ENCODE measurements at places on chromosomes 2 and 18.
A peak's percentile ranks its signal among the peaks of the same experiment; 100 is the strongest.

DNA sequence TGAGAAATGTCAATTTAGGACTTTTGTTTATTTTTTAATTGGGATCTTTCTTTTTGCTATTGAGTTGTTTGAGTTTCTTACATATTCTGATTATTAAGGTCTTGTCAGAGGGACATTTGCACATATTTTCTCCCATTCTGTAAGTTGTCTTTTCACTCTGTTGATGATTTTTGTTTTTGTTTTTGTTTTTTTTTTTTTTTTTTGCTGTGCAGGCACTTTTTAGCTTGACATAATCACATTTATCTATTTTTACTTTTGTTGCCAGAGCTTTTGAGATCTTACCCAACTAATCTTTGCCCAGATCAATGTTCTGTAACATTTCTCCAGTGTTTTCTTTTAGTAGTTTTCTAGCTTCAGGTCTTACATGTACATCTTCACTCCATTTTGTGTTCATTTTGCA lies 166.6 kb downstream of the EPHA4 start:
- DNase-seq: no peak

GRCh38 chr2:99490623-99491461 lies 1.0 kb upstream of the REV1 start:
- no peak for DNase-seq

DNA sequence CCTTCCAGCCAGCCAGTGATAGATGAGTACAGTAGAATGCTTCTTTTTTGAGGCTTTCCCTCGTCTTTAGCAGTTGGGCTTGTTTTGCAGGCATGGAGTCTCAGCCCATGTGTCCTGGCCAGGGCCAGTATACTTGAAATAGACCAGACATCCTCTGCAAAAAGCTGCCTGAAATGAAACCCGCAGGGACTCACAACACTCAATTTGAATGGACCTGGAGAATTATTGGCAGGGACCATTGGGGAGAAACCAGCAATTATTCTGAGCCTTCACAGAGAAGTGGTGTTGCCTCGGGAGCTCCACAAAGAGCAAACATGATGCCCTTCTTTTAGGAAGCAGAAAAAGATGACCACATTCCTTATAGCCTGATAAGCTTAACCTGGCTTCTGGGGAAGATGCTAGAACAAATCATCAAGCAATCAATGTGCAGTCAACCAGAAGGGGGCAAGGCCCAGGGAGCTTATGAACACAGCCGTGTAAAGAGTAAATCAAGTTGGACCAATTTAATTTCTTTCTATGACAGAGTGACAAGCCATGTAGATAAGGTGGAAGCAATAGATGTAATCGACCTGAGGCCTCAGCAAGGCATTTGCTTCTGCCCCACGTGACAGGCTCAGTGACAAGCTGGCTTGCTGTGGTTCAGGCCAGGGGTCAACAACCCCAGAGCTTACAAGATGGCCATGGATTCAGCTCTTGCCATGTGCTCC lies 42.1 kb downstream of the BOD1L2 start:
- DNase-seq: no peak

GRCh38 chr2:101205521-101206479 lies 46.9 kb upstream of the CNOT11 start:
- peak; percentile 43 for DNase-seq

DNA sequence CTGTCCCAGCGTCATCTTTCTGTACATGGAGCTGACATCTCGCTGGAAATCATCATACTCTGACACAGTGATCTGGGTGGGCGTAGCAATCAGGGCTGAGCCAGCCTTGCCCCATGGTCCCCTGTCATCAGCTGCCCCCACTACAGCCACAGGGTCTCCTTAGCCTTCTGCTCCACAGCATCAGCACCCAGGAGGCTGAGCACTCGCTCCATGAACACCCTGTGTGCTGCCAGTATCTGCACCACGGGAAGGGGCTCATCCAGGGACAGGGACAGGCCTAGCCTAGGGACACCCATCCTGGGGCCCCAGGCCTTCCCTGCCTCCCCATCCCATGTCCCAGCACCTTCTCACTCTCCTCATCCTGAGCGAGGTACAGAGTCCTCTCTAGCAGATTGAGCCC lies 11.4 kb downstream of the ALPG start:
- DNase-seq: no peak

GRCh38 chr18:75219745-75220375 lies 9.3 kb downstream of the TSHZ1 start:
- DNase-seq: no peak

DNA sequence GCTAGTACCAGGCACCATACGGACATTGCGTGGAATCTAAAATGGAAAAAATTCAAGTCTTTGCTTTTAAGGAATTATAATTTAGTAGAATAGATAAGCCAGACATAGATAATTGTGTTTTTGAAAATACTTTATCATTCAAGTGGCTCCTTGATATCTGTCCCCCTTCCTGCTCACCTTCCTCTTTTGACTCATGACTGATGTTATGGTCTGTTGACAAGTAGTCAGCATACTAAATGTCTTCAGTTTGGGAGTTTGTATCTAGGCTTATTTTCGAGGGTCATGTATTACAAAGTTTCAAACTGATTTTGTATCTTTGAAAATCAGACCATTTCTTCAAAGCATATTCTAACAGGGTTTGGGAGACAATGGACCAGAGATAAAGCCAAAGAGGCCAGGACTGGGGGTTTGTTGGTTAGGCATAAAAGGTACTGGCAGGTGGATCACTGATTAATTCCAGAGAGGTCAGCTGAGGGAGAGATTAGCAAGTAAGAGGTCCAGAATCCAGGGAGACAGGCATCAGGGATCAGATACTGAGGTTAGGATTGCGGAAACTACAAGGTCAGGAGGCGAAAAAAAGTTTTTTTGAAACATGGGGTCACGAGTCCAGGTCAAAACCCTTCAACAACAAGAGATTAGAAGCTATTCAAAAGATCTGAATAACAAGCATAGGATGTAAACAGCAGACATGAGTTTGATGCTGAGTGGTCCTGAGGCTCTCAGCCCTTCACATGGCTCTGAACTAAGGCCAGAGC lies 31.5 kb upstream of the KLHL14 start:
- DNase-seq: no peak

- no peak for DNase-seq
These were observed 977.3 kb upstream of the ACVR2A start for GRCh38 chr2:146867477-146867986.

GRCh38 chr18:6044773-6045172 lies 149.5 kb upstream of the TMEM200C start:
- no peak for DNase-seq

GRCh38 chr2:16319551-16320121 lies 346.0 kb downstream of the CYRIA start:
- no peak for DNase-seq

GRCh38 chr2:19484736-19485135 lies 126.3 kb upstream of the OSR1 start:
- no peak for DNase-seq

- DNase-seq: no peak
These were observed 47.1 kb upstream of the CELF4 start for GRCh38 chr18:37612524-37613252.

DNA sequence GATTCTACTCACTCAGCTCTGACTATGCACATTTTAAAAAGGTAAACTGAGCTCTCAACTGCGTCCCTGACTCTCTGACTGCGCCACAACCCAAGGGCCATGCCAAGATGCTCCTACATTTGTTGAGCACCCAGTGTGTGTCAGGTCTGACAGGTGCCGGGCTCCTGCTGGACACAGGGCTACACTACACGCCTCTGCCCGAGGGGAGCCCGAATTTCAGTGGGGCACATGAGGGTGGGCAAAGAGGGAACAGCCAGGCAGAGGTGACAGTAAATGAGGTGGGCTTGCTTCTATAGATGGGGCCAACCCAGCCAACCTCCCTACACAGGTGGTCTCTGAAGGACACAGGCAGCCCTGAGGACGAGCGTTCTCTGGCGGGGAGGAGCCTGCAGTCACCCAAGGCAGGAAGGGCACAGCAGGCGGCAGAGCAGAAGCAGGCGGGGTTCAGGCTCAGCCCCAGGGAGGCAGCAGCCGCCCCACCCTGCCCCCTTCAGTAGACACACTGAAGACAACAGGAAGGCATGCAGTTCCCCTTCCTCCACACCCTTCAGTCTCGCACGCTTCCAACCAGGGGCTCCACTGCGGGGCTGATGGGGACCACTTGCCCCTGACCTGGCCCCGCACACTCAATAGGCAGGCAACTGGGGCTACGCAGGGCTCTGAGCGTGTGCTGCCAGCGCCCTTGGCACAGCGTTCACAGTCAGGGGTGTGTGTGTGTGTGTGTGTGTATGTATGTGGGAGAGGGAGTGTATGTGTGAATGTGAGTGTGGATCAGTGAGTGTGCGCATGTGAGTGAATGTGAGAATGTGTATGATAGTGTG lies 98.4 kb downstream of the UXS1 start:
- no peak for DNase-seq

DNA sequence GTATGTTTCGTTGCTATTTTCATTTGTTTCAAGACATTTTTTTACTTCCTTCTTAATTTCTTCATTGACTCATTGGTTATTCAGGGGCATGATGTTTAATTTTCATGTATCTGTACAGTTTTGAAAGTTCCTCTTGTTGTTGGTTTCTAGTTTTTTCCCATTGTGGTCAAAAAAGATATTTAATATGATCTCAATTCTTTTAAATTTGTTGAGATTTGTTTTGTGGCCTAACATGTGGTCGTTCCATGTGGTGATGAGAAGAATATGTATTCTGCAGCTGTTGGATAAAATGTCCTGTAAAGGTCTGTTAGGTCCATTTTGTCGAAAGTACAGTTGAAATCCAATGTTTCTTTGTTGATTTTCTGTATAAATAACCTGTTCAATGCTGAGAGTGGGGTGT lies 110.3 kb upstream of the MAP4K4 start:
- no peak for DNase-seq

DNA sequence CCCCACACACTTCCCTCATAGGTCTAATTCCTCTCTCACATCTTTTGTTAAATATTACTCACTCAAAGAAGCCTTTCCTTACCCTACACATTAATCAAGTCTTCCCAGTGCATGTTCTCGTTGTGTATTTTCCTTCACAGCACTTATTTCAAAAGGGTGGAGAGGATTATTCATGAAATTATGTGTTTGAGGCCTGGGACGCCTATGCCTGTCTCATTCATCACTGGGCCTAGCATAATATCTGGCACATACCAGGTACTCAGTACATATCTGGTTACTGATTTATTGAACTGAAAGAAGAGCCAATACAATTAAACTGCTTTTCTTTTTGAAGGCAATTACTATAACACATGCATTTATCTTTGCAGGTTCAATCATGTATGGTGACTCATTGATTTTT lies 15.1 kb upstream of the MALL start:
- no peak for DNase-seq

DNA sequence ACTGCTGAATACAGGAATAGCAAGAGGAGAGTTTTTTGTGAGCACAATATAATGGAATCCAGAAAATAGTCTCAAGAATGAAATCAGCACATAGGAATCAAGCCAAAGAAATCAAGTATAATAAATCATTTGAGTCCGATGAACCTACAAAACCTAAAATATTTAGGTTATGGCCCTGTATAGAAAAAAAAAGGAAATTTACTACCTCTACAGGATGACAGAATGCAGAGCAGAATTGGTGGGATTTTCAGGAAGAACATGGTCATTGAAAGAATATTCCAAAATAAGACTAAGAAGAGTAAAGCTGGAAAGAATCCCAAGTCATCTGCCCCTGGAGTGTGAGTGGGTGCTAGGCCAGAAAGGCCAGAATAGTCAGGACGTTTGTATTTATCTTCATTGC lies 1041.2 kb upstream of the CDH2 start:
- DNase-seq: no peak

GRCh38 chr2:186031229-186031628 lies 292.6 kb downstream of the FSIP2 start:
- no peak for DNase-seq

GRCh38 chr2:215557701-215558100 lies 121.8 kb upstream of the FN1 start:
- no peak for DNase-seq

- DNase-seq: no peak
These were observed 471.7 kb downstream of the THSD7B start for GRCh38 chr2:137237055-137237454.

DNA sequence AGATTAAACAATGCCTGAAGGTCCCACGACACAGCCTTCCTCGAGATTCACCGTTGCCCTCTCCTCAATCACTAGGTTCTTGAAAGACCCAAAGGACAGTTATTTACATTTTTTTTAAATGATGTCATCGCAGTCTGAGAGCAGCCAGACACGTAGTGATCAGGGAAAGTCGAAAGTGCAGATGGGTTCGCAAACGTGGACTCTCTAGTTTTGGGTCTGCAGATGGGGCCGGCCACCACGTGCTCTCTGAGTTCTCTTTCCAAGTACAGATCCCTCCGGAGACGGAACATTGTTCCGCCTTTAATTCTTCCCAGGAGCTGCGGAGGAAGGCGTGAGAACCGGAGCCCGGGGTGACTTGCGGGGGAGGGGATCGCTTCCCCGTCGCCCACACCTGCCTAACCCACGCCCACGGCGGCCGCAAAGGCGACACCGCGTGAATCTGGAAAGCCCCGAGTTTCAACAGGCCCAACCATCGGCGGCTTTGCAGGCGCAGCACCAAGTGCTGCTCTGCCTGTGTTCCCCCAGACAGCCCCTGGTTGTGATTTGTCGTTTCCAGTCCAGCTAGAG lies 54.3 kb downstream of the PKDCC start:
- no peak for DNase-seq

DNA sequence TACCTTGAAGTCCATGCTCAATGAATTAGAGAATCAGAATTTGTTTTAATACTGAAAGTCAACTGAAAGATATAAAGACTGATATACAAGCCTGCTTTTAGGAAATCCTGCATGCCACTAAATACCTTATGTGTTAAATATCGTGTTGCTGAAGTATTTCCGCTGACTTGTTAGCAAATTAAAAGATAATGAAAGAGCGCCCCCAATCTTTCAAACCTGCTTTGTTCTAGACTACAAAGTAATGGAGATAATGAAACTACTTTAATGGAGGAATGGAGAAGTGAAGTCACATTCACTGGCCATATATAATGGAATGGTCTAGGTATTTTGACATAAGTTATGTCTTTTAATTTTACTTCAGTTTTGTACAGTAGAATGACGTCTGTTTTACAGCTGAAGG lies 95.7 kb downstream of the ASXL3 start:
- DNase-seq: no peak

DNA sequence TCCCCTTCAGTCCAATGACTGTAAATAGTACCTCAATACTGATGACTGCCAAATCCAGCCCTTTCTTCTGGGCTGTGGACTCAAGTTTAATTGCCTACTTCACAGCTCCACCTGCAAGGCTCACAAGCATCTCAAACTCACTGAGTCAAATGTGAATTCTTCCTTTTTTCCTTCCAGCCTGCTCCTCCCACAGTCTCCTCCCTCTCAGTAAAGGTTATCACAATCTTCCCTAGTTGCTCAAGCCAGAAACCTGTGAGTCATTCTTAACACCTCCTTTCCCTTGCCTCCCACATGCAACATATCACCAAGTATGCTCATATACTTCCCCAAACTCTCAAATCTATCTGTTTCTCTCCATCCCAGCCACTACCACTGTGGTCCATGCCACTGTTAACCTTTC lies 3.7 kb upstream of the MFSD6 start:
- DNase-seq: no peak

GRCh38 chr2:241763551-241764274 lies 12.9 kb upstream of the GAL3ST2 start:
- DNase-seq: no peak

GRCh38 chr2:166090346-166090745 lies 37.5 kb downstream of the SCN1A start:
- no peak for DNase-seq

Measured in NCI-H510A treated with DMSO at 0.1 percent for 48 hours (cell line).